Fibroblast of skin of right biceps (primary cell): ENCODE measurements at places on chromosomes 12 and 14.
A peak's percentile ranks its signal among the peaks of the same experiment; 100 is the strongest.

DNA sequence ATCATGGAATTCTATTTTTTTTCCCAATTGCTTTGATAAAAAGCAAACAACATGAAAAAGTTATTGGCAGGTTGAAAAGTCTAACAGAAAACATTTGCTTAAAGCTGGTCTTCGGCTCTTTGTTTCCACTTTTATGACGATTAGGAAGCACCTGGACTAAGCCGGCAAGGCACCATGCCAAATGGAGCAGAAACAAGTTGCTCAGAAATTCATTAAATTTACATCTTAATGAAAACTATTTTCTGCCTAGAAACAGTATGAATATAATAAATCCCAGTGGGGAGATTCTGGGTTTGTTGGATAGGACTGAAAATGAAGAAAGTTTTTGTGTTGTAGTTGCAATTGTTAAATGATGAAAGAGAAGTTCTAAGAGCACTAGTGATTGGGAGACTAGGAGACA lies 51.4 kb upstream of the OR9K2 start:
- no peak for DNase-seq

GRCh38 chr12:57735198-57735855 lies 3.2 kb downstream of the AGAP2 start:
- DNase-seq, result no peak

DNA sequence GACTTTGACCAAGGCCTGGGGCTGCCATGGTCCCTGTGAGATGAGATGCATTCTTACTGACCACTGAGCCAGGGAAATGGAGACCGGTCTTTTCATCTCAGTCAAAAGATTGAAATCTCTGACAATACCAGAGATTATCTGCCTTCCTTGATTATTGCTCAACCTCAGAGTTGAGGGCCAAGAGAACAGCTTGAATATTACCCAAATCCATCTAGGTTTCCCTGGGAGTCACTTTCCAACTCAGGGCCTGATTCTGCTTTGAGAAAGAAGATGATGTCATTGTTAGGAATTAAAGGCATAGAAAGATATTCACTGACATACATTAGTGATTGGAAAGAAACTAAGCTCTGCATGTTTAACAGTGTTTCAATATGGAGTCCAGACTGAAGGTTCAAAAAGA lies 515.9 kb upstream of the TBX3 start:
- peak; percentile 63 for DNase-seq

DNA sequence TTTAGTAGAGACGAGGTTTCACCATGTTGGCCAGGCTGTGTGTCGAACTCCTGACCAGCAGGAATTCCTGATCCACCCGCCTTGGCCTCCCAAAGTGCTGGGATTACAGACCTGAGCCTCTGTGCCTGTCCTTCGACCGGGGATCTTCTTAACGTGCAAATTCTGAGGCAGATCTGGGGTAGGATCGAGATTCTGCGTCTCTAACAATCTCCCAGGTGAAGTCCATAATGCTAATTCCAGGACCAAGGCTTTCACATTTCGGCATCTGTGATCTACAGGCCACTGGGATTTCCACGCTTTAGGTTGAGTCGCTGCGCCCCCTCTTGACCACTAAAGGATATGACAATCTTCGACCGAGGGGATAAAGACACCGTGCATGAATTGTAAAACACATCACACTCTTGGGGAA lies 24.8 kb downstream of the FOS start:
- DNase-seq, result peak; percentile 61

- peak; percentile 76 for DNase-seq
Observed at GRCh38 chr12:29769162-29769858, 14.4 kb downstream of the TMTC1 start.

DNA sequence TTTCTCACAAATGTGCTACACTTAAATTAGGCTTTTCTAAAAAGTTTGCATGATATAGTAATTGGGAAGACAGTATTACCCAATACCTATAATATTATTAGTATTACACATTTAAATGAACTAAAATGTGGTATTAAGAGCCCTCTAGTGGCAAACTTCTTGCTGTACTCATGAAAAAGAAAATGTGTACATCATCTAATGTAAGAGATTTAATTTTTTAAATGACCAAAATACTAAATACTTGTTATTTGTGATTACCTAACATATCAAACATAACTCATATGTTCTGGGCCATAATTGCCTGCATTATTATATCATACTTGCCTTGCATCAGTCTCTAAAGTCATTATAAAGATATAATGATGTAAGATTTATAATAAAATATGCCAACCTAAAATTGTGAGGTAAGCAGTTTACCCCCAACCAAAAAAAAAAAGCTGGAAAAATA lies 64.2 kb downstream of the DNAI7 start:
- DNase-seq, result peak; percentile 44
